ENCODE measurements at places on chromosomes 2 and 18.

- no peak for DNase-seq
Measured at GRCh38 chr18:29361843-29362242, 1184.9 kb upstream of the CDH2 start.

DNA sequence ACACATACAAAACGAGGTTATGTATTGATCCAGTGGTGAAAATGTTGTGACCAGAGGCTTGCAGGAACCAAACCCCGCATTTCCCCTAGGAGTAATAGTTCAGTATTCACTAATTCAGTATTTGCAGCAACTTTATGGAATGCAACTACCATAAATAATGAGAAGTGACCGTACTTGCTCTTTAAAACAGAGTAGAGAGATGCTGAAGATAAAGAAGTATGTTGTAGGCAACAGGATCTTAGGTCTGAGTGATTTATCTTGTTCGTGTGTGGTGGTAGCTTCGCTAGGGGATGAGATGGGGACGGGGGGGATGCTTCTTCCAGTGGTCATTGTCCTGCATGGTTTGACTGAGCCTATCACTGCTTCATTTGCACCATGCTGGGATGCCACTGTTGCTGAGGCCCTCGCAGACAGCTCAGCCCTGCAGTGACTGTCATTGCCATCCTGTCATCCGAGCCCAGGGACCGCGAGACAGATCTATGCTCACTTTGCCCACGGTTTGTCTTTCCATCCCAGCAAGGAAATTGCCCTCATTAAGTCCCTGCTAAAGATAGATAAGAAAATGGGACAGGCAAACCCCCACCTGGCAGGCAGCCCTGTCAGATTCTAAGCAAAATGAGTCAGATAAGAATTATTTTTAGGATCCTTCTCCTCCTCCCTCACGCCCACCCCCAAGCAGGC lies 181.3 kb downstream of the CTIF start:
- DNase-seq, result no peak

DNA sequence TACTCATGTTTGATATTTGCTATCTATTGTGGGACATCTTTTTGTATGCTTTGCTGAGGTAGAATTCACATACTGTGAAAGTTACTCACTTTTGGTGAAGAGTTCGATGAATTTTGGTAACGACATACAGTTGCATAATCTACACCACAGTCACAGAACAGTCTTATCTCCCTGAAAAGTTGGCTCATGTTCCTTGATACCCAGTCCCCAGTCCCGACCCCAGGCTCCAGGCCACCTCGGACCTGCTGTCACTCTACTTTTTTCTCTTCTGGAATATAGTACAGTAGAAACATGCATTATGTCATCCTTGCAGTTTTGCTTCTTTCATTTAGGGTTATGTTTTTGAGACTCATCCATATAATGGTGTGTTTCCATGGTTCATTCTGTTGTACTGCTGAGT lies 191.7 kb downstream of the FAM210A start:
- no peak for DNase-seq

GRCh38 chr18:75041586-75041985 lies 167.4 kb downstream of the PTGR3 start:
- no peak for DNase-seq

GRCh38 chr2:77720115-77720514 lies 197.9 kb upstream of the LRRTM4 start:
- no peak for DNase-seq

All from DMS79 treated with DMSO at 0.1 percent for 48 hours (cell line).